ENCODE measurements at places on chromosomes 16 and 17.

- DNase-seq = peak; percentile 84
These were observed at the start of gene PRKCB for GRCh38 chr16:23835390-23836077. Gene PRKCB (plus strand): TSS chr16:23835983.

- no peak for DNase-seq
These were observed 95.2 kb downstream of the CCDC182 start for GRCh38 chr17:57649731-57650484.

DNA sequence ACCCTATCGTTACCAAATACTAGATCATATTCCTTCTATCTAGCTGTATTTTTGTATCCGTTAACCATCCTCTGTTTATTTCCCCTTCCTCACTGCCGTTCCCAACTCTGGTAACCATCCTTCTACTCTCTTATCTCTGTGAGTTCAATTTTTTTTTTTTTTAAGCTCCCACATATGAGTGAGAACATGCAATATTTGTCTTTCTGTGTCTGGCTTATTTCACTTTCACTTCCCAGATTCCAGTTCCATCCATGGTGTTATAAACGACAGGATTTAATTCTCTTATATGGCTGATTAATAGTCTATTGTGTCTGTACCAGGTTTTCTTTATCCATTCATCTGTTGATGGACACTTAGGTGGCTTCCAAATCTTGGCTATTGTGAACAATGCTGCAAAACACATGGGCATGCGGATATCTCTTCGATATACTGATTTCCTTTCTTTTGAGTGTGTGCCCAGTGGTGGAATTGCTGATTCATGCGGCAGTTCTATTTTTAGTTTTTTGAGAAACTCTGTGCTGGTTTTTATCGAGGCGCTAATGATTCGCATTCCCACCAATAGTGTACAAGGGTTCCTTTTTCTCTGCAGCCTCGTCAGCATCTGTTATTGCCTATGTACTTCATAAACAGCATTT is 599.6 kb downstream of the TMEM114 start:
- DNase-seq = no peak

DNA sequence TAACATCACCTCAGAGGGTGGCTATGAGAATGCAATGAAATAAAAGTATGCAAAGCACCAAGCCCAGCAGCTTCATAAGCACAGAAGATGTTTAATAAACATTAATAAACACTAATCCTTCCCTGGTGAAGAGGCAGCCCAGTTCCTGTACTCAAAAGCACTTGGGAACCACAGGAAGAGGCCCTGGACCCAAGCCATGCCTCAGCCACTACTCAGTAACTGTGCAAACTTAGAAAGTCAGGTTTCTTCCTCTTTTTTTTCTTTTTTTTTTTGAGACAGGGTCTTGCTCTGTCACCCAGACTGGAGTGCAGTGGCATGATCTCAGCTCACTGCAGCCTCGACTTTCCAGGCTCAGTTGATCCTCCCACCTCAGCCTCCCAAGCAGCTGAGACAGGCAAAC is 5.3 kb downstream of the ARHGAP17 start:
- DNase-seq = no peak

DNA sequence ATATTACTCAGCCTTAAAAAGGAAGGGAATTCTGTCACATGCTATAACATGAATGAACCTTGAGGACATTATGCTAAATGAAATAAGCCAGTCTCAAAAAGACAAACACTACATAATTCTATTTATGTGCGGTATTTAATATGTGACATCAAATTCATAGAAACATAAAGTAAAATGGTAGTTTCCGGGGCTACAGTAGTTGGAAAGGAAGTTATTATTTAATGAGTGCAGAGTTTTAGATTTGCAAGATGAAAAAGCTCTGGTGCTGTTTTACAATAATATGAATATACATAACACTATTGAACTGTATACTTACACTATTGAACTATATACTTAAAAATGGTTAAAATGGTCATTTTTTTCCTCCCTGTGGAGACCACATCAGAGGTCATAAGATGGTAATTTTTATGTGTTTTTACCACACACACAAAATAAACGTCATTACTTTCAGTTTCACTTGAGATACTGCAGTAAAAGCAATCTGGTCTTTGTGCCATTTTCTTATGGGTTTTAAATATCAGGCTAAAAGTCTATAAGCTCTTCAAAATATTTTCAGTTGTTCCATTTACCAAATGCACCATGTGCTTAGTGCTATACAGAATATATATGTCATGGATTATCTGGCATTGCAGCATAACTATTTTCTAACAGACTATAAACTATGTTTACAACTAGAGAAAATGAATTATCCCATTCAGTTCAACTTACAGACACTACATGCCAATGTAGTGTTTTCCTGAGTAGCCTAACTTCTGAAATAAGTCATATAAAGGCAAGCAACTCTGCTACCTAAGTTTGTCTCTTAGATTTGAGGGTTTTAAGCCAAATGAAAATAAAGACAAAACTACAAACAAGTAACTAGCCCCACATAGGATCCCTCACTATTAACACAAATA is 90.9 kb downstream of the SPAG9 start:
- DNase-seq = no peak

GRCh38 chr17:76683011-76683755 is 27.6 kb downstream of the MXRA7 start:
- DNase-seq = no peak

- DNase-seq = no peak
These were observed 120.0 kb downstream of the IRF8 start for GRCh38 chr16:86018941-86019340.

- no peak for DNase-seq
These were observed 328.6 kb downstream of the MAP2K6 start for GRCh38 chr17:69743091-69743490.

GRCh38 chr17:27585792-27586191 is 45.2 kb upstream of the LGALS9 start:
- no peak for DNase-seq

GRCh38 chr17:68289473-68289872 is 1.5 kb downstream of the SLC16A6 start:
- DNase-seq = no peak

DNA sequence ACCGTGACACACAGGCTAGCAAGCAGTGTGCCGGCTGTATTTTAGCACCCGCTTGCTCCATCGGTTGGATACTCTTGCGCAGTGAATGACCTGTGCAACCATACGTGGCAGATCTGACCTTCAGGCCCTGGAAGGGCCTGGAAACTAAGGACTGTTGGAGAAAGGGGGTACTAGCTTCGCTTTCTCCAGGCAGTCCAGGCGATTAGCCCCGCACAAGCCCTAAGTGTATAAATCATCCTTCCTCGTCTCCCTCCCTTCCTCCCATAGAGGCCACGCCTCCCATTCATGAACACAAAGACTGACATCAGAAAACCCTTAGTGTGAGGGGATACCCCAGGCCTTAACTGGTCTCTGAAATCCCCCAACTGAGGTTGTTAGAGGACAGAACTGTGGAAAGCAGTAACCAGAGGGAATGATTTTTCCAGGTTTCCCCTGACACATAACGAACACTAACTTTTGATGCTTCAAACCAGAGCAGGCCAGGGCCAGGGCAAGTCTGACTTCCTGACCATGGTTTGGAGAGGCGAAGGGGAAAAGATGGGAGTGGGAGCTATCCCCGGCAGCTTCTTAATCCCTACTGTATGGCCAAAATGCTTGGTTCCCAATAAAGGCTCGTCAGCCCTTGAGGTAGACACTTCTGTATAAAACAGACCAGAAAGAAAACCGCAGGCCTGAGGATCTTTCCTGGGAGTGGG is 1.4 kb upstream of the DYNLL2 start:
- DNase-seq = no peak

DNA sequence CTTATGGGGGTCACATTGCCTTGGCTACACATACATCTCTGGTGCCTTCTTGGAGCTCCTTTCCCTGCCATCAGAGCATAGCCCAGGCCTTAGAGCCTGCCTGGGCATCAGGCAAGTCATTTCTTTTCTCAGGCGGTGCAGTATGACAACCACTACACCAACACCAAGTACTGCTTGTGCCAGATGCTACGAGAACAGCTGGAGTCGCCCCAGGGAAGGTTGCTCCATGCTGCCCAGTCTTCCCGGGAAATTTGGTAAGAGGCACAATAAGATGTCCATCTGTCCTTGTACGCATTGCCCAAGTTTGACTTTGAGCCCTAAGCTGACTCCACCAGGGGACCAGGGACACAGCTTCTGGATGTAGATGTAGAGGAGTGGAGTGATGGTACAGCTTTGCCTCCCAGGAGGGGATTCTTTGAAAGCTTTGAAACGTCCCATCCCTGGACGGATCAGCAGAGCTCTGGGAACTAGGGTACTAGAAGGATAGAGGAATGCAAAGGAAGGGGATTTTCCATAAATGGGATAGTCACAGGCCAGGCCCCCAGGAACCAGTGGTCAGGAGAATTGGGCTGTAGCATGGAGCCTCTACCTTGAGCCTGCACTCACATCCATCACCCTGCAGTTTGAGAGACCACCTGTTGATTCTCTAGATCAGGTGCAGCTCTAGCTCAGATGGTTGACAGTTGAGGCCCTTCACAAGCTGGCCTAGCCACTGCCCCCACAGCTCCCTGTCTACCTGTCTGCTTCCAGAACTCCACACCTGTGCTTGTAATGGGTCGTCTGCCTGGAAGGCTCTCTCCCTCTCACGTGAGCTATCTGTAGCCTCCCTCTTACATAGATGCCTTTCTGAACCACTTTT is 11.0 kb upstream of the NFATC3 start:
- no peak for DNase-seq

DNA sequence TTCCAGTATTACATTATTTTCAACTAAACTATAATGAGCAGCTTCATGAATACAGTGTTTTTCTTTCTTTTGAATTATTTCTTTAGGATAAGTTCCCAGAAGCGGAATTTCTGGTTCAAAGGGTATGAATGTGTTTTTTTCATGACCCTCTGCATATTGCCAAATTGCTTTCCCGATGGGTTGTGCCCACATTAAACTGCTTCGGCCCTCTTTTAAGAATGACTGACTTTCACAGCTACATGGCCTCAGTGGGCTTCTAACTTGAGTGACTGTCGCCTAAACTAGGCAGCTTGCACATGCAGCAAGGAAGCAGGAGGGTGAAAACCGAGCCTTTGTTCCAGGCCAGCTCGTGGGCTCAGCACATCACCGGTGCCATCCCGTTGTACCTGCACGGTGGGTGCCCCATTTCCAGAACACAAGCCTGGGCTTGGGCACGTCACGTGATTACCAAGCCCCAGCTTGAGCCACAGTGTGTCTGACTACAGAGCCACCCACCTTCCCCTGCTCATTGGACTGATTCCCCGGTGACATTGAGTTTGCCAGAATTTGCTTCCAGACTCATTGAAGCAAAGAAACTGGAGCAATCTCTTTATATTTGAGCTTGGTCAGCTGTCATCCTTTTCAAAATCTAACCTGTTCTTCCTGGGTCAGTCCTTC is 112.8 kb downstream of the CLEC16A start:
- DNase-seq = no peak
